Cerebellar nuclear complex (tissue), 1 donor: ENCODE measurements at places on chromosomes 2 and 18.

DNA sequence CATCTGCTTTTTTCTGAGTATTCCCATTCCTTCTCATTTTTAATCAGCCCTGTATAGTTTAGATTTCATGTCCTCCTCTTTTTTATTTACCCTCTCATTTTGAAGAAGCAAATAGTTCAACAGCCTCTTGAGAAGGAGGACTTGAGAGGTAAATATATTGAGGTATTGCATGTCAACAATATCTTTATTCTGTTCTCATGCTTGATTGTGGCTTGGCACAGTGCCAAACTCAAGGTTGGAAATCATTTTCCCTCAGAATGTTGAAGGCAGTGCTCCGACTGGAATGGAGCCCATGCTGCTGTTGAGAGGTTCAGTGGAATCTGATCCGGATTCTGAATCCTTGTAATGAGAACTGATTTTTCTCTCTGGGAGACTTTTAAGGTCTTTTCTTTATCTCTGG, 31.0 kb upstream of the GALNT3 start:
- DNase-seq = no peak

DNA sequence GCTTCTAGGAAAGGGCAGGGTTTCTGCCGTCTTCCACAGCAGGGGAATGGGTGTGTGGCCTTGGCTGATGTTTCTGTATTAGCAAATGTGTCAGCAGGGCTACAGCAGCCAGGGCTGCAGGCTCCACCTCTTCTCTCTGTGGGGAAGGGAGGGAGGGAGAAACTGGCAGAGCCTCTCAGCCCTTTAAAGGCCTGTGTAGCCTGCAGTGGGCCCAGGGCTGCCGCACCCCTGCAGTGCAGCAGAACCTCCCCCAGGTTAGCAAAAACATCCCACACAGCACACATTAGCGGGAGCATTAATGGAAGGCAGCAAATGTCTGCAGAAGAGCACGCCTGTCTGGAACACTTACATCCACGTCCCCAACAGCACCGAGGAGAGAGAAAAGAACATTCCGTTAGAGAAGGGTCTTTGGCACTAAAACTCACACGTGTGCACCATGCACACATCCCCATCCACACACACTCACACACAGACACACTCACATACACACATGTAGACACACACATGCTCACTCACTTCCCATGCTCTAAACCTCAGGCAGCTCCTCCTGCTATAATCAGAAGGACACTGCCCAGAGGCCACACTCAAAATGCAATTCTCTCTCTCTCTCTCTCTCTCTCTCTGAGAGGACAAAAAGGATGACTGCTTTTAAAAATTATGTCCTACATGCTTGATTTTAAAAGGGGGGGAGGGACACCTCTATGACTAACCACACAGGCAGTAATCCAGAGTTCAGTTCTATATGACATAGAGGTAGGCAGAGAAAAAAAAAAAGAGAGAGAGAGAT, 24.1 kb downstream of the MRPL35 start:
- DNase-seq = no peak

DNA sequence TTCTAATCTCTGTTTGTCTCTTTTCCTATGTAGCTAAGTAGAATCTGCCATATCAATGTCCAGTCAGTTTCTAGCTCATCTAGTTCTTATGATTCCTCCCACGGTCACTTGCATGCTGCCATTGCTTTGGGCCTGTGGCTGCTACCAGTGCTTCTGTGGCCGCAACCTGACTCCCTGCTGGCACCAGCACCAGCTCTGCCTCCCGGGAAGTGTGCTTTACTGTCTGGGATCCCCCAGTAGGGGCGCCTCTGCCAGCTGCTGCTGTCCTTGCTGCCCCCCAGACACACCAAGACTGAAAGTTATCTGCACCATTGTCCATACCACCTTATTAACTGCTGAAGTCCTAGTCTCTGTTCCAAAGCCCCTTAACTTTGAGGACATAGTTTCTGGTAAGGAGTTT, 56.3 kb downstream of the RAPGEF4 start:
- no peak for DNase-seq

- DNase-seq = no peak
Observed at GRCh38 chr2:907706-908105, 42.9 kb upstream of the SNTG2 start.

DNA sequence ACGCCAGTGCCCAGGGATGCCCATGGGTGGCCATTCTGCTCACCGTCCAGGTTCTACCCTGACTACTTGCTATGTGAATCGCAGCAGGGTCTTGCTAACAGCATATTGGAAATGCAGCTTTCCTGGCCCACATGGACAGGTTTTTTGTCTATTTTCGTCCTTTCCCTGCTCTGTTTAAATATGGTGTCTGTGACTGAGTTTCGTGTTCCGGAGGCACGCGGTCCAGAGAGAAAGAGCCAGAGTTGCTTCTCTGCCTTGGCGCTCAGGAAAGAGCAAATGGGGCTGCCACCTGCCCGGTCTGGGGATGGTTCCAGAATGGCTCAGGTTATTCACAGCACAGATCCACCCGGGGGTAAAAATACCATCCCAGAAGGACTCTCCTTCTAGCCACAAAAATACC, 456.2 kb downstream of the BCL11A start:
- no peak for DNase-seq

DNA sequence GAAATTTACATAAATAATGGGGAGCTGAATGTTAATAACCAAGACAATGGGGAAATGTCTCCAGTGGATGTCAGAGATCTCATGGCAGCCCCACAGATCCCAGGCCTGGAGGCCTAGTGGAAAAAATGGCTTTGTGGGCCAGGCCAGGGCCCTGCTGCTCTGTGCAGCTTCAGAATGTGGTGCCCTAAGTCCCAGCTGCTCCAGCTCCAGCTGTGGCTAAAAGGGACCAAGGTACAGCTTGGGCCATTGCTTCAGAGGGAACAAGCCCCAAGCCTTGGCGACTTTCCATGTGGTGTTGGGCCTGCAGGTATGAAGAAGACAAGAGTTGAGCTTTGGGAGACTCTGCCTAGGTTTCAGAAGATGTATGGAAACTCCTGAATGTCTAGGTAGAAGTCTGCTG, 658.2 kb downstream of the NUP35 start:
- no peak for DNase-seq

GRCh38 chr2:197179744-197180498, 130.7 kb downstream of the ANKRD44 start:
- DNase-seq = no peak

DNA sequence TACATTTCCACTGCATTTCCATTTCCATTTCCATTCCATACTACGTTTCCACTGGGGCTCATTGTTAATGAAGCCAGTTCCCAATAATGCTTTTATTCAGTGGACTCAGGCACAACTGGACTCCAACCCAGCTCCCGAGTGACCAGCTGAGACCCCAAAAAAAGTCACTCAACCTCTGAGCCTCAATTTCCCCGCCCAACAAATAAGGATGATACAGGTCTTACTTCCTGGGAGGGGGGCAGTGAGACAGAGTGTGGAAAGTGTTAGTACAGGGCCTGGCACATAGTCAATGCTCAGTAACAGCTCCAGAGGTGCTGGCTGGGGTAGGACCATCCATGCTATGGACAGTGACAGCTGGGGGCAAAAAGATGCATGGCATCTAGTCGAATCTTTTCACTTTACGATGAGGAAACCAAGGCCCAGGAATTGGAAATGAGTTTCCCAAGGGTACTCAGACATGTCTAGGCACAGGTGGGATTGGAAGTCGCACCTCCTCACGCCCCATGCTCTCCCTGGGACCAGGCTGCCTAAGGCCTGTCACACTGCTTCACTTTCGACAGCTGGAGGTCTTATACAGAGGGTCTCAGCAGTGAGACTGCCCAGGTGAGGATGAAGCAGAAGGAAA, 226.5 kb downstream of the ANAPC1 start:
- DNase-seq = no peak

DNA sequence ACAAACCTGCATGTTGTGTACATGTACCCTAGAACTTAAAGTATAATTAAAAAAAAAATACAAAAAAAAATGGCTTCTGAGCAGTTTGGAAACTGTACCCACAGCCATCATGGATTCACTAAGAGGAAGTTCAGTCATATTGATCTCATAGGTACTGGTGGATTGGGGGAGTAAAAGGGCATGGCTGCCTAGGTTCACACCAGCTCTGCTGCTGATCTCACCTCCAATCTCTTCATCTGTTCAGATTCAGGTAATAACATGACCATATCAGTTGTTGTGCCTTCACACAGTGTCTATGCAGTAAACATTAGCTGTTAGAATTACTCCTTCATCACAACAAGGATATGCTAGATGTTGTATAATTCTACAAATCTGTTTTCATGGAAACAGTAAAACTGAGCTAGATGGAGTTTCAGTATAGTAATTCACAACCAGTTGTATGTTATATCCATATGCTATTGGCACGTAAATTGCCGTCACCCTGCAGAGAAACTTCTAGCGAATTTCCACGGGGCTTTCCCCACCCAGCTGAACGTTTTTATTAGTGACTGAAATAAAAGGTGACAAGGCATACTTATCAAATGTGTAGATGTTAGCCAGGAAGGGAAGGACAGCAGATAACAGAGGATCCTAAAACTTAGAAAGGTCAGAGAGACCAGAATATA, 59.3 kb upstream of the ITM2C start:
- no peak for DNase-seq

GRCh38 chr2:201908901-201909300, 102.6 kb downstream of the CDK15 start:
- DNase-seq = no peak

DNA sequence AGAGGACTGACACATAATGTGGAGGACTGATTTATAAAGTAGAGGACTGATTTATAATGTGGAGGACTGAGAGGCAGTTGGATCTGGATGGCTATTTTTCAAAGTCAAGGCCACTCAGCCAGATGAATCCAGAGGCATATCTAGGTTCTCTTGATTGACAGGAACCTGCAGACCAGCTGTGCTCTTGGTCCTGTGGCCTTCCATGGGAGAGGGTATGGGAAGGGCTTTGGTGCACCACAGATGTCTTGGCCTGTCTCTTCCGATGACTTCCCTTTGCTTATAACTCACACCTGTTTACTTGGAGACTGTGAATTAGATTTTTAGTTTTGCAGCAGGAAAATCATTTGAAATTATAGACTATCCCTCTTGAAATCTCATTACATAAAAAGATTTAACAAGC, 32.3 kb downstream of the AGAP1 start:
- no peak for DNase-seq

DNA sequence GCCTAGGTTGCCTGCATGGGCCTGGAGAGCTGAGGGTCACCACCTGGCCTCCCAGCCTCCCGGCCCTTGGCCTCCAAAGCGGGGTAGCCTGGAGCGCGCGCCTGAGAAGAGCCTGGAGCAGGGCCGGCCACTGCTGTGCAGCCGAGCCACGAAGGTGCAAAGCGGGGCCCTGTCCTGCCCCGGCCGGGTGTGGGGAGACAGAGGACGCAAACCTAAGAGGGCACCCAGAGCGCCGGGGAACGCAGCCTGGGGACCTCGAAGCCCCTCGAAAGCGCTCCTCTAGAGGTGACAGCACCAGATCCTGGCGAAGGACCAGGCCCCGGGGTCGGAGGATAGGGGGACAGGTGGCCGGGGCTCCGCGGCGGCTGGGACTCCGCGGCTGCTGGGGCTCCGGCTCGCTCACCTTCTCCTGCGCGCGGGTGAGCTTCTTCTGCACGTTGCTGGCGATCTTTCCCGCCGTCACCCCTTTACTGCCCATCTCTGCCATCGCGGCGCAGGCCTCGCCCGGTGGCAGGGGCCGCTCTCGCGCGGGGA, 430 bp downstream of the BIN1 start:
- no peak for DNase-seq

DNA sequence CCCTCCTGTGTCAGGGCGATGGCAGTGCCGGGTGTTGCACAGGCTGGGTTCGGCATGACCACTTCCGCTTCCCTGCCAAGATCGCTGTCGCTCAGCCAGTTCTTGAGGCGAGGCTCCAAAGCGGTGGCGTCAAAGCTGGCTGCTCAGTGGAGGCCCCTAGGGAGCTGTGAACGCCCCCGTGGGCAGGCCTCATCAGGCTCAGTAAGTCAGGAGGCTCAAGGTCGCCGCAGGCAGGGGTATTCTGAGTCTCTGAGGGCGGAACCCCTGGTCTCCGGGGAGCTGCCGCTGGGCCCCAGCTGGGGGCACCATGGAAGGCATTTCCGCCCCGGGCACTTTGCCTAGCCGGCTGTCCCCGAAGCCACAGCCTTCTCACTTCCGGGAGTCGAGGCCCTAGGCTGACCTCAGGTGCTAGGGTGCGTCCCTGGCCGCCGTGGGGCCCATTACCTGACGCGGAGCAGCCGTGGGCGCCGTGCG, 210.4 kb downstream of the SOCS6 start:
- DNase-seq = no peak

- DNase-seq = no peak
Observed at GRCh38 chr2:173159791-173160463, 84.3 kb downstream of the MAP3K20 start.

DNA sequence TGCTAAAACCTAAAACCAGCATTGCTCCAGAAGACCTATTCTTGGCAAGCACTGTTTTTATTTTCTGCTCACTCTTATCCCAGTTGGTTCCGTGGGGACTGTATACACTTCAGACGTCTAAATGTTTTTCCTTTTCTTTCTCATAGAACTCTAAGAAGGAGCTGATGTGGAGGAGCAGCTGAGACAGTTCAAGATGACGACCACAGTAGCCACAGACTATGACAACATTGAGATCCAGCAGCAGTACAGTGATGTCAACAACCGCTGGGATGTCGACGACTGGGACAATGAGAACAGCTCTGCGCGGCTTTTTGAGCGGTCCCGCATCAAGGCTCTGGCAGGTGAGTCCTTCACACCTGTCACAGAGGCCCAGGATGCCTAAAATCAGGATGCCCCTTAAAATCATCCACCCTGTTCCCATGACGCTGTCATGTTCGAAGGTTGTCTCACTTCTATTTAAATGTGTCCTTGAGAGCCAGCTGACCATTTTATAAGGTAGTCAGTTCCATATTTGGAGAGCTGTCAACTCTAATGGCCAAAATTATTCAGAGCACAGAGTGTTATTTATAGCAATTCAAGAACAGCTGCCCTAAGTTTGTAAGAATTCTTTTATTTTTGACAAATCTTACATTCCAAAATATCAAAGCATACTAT, 70.2 kb downstream of the SPTBN1 start:
- no peak for DNase-seq

DNA sequence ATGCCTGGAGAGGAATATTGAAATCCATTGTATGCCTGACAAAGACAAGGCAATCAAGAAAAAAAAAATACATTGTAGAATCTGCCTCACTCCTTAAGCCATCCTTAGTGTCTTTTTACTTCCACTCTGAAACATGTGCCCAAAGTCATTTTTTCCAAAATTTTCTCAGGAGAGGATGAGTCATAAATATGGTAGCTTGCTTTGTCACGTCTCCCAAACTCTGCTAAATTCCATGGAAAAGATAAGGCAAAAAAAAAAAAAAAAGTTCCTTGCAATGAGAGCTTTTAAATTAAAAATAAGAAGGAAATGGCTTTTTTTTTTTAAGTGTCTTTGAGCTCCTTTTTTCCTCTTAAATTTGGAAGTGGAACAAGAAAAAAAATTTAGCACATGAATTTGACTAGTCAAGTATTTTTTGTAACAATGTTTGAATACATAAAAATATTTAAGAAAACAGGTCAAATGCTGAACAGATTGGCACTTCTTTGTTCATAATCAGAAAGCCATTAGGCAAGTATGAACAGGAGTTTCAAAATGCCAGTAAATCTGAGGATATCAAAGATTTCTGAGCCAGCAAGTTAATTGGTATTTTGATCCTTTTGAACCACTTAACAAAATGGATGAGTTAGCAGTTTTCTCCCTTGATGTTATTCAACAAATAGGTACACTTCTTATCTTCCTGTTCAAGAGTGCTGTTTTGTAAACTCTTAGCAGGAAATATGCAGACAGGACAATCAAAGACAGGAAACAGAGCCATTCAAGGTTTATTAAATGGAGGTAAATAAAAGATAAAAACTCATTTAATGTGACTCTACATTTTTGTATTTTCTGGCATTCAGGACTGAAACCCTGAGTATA, 247.3 kb upstream of the SP5 start:
- no peak for DNase-seq
